Skin of body (tissue), 3 donors: ENCODE measurements at places on chromosomes 6 and 20. TPM values are rescaled to one million over a fixed set of nuclear protein-coding genes. Genes with fewer than 3 reads are reported as not detected.

GRCh38 chr20:14764511-14765369, 427.3 kb upstream of the FLRT3 start:
- DNase-seq, result no peak

Gene SLC24A3
- 7.1 TPM for total RNA-seq

DNA sequence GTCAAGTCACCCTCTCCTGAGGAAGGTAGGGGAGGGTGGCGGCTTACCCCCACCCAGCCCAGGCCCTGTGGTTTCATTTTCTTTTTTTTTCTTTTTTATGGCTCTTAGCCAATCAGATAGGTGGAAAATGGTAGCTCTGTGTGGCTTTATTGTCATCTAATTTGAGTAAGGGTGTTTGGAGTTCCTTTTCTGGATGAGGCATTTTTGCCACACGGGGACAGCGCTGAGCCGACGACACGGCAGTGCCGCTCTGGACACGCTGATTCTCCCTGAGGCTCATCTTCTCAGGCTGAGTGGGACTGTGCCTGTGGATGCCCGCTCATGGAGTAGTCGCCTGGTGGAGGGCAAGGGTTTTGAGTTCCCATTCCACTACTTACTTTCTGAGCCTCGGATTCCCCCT, 37.6 kb upstream of the ANGPT4 start:
- DNase-seq, result no peak

DNA sequence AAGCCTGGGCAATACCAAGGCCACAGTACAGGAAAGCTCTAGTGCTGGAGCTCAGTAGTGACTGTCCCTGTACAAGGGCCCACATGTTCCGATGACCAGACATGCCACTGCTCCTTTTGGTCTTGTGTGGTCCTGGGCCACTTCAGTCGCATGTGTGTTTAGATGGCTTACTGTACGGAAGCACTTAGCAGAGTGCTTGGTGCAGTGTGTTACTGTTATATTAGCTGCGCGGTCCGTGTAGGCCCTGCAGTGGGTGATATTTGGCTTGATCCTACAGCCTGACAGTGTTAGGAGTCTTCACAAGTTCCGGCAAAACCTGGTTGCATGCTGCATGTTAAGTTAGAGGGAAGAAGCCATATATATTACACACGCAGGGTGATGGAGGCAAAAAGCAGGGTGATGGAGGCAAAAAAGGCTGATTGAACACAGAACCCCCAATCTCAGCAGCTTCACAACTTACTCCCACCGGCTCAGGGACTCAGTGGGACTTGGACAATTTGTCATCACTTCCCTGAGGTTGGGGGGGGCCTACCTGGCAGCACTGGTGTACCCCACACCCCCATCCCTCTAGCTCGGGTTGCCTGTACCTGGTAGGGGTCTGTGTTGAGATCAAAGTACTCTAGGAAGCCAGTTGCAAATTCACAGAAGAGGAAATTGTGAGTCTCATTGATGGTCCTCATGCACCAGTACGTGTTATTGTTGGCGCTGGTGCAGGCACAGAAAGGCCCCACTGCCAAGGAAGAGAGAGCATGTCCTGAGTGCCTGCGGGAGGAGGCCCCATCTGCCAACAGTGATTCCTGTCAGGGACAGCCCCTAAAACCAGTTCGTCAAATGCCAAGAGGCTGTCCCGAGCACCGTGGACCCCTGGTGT, 122.6 kb downstream of the SULF2 start:
- DNase-seq, result no peak

Gene SLC17A1
- not detected for total RNA-seq

Gene AFG1L
- total RNA-seq, result 5.8 TPM

DNA sequence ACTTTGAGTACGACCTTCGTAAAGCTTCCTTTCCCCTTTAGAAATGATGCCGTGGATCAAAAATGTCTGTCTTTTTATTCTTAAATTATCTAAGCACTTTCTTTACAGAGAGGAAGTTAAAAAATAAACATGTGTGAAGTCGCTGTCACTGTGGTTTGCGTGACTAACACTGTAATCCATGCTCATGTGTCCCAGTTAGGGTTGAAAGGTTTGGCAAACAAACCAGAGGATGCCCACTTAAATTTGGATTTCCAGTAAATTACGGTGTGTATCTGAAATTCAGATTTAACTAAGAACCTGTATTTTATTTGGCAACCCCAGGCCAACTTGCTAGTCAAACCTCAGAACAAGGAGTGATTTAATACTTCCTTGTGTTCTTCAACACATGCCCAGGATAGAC, 21.1 kb downstream of the HLA-DRB1 start:
- DNase-seq, result no peak

GRCh38 chr6:114080891-114081510, 110.1 kb upstream of the HDAC2 start:
- DNase-seq, result no peak

DNA sequence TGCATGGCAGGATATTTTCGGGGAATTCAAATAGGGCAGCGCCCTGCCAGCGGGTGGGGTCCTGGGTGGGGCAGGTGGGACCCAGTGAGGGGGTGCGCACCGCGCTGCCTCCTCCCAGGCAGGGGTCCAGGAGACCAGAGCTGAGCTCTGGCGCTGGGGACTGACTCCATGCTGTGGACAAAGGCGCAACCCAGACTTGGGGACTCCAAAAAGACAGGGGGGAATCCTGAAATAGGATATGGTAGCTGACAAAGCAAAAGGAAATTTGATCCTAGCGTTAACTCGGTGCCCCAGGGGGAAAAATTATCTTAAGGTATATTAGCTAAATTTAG, 23.6 kb downstream of the TFAP2A start:
- no peak for DNase-seq

DNA sequence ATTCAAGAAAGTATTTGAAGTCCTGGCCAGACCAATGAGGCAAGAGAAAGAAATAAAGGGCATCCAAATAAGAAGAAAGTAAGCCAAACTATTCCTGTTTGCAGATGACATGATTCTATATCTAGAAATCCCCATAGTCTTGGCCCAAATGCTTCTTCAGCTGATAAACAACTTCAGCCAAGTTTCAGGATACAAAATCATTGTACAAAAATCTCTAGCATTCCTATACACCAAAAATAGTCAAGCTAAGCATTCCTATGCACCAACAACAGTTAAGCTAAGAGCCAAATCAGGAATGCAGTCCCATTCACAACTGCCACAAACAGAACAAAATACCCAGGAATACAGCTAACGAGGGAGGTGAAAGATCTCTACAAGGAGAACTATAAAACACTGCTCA, 60.1 kb upstream of the PHIP start:
- no peak for DNase-seq

- no peak for DNase-seq
Measured at GRCh38 chr6:167330750-167331149, 5.9 kb downstream of the TTLL2 start.

Gene CST7
- 9.4 TPM for total RNA-seq

DNA sequence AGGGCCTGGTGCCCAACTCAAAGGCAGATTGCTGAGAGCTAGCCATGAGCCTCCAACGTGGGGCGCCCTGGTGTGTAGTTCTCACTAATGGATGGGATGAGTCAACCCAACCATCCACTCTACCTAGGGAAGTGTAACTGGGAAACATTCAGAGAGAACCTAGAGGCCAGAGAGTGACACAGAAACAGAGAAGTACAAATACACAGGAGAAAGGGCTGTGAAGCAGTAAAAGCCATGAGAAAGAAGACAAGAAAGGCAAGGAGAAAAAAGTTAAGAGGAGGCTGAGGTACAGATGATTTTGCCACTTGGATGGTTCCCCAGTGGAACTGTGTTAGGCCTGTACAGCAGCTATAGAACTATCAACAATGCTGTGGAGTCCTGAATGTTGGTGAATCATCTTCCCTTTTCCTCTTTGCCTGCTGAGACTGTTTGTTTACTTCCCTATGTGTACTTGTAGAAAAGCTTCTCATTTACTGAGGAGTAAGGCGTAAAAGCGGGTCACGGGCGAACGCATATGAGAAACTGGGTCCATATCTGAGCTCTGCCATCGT, 39.0 kb downstream of the MAN1A1 start:
- DNase-seq, result no peak

GRCh38 chr6:137794516-137795201, 72.4 kb upstream of the TNFAIP3 start:
- no peak for DNase-seq

DNA sequence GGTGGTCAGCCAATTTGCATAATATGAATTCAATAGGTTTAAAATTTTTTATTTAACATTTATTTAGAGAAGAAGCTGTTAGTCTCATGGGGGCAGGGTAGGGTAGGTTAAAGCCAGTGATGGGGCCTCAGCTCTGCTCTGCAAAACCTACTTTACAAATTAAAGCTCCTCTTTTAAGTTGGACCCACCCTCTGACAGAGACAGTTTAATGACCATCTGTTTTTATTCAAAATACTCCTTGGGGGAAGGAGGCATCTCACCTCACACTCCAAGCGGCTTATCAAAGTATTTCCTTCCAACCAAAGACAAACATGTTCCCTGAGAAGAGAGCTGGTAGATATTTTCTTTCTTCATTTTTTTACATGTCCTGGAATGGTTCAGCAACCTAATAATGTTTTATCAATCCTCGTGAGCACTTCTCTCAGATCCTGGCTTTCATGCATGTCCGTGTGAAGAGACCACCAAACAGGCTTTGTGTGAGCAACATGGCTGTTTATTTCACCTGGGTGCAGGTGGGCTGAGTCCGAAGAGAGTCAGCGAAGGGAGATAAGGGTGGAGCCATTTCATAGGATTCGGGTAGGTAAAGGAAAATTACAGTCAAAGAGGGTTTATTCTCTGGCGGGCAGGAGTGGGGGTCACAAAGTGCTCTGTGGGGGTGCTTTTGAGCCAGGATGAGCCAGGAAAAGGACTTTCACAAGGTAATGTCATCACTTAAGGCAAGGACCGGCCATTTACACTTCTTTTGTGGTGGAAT, 184.7 kb downstream of the GJA1 start:
- DNase-seq, result no peak

- no peak for DNase-seq
Measured at GRCh38 chr20:48003021-48003420, 217.7 kb upstream of the SULF2 start.

- no peak for DNase-seq
Measured at GRCh38 chr20:21102603-21103311, 3.4 kb downstream of the LINC00237 start.

DNA sequence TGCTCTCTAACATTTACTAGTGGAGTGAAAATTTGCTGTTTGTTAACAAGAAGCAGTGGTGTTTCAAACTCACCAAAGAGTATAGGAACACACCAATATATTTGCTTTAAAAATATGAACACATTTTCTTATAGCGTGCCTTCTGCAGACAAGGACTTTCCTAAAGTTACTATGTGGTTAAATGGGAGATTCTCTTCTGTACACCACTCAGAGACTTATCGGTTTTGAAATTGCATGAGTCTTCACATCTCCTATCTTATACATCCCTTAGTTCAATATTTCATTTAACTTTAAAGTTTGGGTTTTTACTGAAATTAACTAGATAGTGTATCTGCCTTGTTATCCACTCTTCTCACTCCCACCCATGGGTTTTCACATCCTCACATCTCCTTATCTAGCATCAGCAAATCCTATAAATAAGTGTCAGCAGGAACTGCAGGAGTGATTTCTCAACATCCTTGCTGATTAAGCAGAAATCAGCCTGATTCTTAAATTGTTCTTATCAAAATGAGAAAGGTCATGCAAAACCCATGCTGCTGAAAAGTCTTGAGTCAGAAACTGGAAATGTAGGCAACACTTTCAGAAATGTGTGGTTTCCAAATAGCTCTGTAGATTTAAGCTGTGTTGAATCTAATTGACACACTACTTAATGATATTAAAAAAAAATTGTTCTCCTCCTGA, 1075.6 kb upstream of the GJE1 start:
- no peak for DNase-seq

Gene NEURL2
- total RNA-seq, result 2.9 TPM

Gene NKAPL
- 0.79 TPM for total RNA-seq

DNA sequence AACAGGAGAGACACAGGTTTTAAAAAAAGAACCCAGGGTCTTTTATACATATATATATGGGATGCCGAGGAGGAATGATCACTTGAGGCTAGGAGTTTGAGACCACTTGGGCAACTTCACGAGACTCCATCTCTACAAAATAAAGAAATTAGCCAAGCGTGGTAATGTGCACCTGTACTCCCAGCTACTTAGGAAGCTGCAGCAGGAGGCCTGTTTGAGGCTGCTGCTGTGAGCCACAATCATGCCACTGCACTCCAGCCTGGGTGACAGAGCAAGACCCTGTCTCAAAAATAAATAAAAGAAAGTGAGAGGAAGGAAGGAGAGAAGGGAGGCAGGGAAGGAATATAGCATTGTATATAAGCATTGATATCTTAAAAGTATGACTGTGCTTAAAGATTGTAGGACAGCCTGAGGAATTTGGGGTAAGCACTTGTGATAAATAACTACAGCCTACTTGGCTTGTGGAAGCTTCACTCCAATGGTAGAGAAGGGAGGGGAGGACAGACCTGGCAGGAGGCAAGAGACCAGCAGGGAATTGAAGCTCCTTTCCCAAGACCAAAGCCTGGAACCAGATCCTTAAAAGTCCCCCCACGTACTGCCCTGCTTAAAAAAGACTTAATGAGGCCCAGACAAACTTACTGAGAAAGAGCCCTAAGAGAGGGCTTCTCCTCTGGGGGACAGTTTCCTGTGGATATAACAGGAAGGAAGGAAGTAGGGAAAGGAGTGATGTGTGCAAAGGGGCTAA, 2.5 kb upstream of the SNTA1 start:
- DNase-seq, result no peak

Gene MROH8
- total RNA-seq, result 1.7 TPM

- no peak for DNase-seq
Measured at GRCh38 chr6:125869427-125869826, 78.7 kb downstream of the NCOA7 start.

DNA sequence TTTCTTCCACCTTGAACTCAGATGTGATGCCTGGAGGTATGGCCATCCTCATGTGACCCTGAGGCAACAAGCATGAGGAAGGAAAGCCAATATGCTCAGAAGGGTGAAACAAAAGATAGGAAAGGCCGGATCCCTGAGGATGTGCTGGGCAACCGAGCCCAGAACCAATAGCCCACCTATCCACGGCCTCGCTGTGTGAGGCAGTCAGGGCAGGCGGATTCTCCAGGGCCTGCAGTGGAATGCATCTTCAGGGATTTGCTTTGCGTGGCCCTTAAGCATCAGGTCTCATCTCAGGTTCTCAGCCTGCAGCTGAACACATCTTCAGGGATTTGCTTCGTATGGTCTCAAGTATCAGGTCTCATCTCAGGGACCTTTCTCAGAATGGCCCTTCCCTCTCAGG, 139.8 kb downstream of the ANKRD60 start:
- no peak for DNase-seq

Gene VIP
- total RNA-seq, result 0.79 TPM
